ENCODE measurements at places on chromosomes 4 and X. TPM values are rescaled to one million over a fixed set of nuclear protein-coding genes. Genes with fewer than 3 reads are reported as not detected.

GRCh38 chr4:4730249-4730648 lies 129.2 kb upstream of the MSX1 start:
- no peak for DNase-seq

DNA sequence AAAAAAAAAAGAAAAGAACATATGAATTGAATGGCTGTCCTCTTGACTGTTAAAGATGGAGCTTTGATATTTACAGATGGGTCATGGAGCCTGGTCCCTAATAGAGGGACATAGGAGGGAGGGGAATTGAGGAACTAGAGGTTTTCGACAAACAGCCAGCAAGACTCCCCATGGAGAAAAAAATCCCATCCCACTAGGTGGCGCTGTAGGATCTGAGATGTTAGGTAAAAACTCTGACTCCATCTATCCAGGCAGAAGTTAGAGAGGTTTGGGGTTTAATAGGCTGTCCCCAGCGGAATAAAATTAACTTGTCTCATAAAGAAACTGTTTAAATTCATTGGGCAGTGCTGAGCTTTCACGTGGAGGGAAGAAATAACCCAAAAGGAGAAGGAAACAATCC lies 45.9 kb downstream of the HMGB2 start:
- no peak for DNase-seq

- DNase-seq, result no peak
Measured at GRCh38 chr4:93370256-93370655, 458.3 kb upstream of the ATOH1 start.

GRCh38 chrX:37476571-37477170 lies 94.8 kb upstream of the LANCL3 start:
- DNase-seq, result no peak

GDPD2 gene
- total RNA-seq, result not detected

FREM3 gene
- total RNA-seq, result not detected

- no peak for DNase-seq
Measured at GRCh38 chr4:5787311-5787710, 76.3 kb downstream of the EVC start.

- no peak for DNase-seq
Measured at GRCh38 chr4:154720123-154720522, 23.7 kb upstream of the LRAT start.

NEUROG2 gene
- total RNA-seq, result not detected

DNA sequence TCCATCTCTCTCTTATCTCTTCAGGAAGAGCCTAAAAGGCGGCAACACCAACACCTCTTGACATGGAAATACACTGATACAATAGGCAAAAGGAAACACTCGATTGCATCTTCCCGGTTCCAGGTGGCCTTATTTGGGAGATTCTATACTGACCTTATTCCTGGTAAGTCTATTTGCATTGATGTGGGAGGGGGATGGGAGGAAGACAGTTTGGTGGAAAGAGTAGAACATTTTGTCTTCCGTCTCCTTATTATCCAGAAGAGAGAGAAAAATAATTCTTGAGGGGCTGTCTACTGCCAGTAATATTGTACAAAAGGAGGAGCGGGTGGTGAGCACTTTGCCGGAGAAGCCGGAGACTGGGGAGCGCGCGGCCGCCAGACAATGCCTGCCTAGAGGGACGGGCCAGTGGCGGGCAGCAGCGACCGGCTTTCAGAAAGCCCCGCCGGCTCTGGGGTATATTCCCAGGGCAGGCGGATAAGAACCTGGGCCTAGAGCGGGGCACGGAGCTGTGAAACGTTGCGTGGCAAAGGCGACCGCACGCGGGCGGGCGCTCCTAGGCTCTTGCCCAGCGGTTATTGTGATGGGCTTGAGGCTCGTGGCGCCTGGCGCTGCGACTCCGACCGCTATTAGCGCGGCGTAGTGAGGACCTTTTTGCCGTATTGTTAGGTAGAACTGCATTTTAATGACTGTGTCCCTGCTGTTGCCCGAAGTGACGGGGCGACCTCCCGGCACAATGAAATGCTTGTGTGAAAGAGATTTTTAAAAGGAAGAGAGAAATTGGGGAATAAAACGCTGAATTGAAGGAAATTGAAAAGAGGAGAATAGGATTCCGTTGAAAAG lies 518 bp downstream of the PRDM8 start:
- DNase-seq, result no peak

SRP72 gene
- 57.5 TPM for total RNA-seq

DNA sequence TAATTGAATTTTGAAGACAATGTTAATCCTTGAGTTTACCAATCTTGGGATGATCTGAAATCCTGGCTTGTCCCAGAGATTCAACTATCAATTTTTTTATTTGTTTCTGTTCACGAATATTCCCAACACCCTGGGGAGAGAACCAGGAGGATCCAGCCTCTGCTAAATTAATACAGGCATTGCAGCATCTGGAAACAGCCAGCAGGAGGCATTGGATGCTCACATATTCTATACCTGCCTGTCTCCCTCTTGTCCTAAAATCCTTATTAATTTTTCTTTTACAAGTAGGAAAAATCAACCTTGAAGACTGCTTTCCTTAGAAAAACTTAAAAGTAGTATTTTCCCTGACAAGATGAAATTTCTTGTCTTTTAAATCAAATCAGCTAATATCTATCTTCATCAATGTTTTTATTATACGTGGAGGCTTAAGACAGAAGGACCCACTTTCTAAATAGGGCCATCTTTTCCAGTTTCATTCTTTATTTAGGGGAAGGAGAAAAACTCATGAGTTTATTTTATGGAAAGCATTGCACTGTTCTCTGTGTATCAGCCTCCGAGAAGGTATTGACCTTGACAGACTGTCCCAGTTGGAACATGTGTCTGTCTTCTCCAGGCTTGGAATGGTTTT lies 102.4 kb downstream of the CLNK start:
- DNase-seq, result no peak

GRCh38 chr4:86657382-86657781 lies 63.3 kb downstream of the PTPN13 start:
- DNase-seq, result no peak

GRCh38 chr4:183563874-183564273 lies 59.0 kb downstream of the ING2 start:
- DNase-seq, result no peak

DNA sequence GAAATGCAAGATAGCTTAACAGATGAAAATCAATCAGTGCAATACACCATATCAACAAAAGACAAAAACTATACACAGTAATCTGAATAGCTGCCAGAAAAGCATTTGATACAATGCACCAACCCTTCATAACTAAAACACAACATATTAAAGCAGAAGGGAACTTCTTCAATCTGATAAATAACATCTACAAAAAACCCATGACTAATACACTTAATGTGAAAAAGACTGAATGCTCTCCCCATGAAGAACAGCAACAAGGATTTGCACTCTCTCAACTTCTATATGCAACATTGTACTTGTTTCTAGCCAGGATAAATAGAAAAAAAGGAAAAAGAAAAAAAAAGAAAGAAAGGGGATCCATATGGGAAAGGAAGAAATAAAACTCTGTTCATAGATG lies 139.7 kb downstream of the RBM47 start:
- DNase-seq, result no peak

- DNase-seq, result no peak
Measured at GRCh38 chrX:30865015-30865414, 24.0 kb downstream of the TAB3 start.

- DNase-seq, result no peak
Measured at GRCh38 chrX:37854748-37855147, 7.4 kb upstream of the DYNLT3 start.

TCEAL5 gene
- 0.98 TPM for total RNA-seq

DNA sequence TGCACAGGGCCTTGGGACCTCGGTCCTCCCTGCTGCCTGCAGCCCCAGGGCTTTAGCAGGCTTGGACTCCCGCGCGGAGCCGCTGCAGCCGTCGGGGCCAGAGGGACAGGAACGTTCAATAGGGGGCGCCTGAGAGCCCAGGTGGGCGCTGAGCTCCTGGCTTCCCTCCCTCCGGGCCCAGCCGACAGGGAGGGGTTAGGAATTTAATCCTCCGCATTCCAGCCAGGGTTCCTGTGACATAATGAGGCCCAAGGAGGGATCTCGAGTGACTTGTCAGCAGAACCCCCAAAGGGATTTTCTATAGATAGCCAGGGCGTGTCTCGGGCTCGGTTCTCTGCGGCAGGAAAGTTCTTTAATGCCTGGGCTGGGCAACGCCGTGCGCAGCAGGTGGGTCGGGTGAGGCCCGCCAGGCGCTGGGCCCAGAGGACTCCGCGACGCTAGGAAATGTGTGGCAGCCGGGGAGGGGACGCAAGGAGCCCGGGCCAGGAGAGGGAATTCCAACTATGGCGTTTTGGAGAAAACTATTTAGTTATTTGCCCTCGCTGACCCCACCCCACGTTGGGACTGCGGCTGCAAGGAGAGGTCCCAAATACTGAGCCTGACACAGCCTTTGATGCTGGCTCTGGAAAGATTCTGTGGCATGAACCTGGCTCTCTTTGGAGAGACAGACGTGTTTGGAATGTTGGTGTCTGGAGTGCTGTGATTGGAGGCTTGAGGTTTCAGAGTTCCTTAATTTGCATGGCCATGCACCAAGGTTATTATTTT lies 285.2 kb upstream of the GATB start:
- DNase-seq, result no peak

APOO gene
- 8.6 TPM for total RNA-seq

TLR2 gene
- total RNA-seq, result 14.5 TPM

STAP1 gene
- not detected for total RNA-seq

GRCh38 chrX:6203462-6204215 lies 25.0 kb downstream of the NLGN4X start:
- DNase-seq, result no peak

GRCh38 chrX:48492293-48492910 lies 16.4 kb upstream of the PORCN start:
- no peak for DNase-seq

FGF5 gene
- total RNA-seq, result not detected

GRCh38 chr4:37934096-37934495 lies 26.1 kb upstream of the PTTG2 start:
- no peak for DNase-seq

BBS12 gene
- total RNA-seq, result 2.2 TPM

DNA sequence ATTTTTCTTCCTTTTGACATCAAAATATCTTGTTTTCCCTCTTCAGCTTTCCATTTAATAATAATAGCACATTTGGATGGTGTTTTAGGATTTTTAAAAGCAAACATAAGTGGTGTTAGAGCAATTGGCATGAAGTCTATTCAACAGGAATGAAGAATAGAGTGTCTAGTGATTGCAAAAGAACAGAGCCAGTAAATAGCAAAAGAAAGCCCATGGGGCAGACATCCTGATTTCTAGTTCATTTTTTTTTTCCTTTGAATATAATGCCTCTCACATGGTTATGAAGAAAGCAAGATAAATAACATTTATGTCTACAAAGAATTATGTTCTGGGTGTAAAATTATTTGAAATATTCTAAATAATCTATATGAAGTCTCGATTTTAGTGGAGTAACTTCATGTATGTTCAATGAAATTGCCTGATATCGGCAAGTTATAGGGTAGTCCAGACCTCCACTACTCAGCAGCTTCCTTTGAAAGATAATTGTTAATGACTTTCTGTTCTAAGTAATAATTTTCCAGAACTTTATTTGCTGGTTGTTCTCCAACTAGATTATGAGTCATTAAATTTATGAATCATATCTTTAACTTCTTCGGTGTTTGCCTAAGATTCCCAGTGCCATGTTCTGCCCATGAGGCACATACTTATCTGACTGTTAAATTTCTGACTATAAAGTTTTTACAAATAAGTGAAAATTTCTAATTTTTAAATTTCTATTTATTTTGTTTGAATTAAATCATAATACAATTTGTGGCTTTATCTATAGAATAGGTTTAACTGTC lies 587.9 kb downstream of the TLL1 start:
- no peak for DNase-seq

ZNF185 gene
- total RNA-seq, result 98.2 TPM

DNA sequence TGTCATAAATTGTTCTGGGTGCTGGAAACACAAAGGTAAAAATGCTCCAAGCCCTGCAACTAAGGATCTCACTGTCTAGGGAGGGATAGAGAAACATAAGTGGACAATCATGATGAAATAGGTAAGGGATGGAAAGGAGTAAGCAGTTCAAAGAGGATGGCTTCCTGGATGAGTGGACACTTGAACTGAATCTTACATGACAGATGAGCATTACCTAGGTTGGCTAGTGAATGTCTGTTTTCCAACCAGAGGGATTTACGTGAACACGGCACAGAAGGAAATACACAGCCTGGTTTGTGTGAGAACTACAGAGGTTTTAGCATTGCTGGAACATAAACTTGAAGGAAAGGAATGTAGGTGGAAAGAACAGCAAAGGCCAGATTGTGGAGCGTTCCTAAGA lies 150.2 kb upstream of the GALNT7 start:
- DNase-seq, result no peak

DNA sequence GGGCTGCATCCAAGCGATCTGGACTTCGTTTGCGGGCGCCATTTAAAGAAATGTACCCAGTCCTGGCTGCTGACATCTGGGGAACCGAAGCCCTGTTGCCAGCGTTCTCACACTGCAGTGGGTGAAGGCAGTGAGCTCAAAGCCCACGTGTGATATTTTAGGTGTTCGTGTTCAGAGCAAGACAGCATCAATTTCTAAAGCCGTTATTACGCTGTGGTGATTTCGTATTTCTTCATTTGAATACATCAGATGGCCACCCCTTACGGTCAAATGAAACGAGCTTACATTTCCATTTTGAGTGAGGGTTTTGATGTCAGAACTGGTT lies 376 bp upstream of the C4orf36 start:
- no peak for DNase-seq

C1QTNF7 gene
- 12.0 TPM for total RNA-seq

TCEAL7 gene
- 15.7 TPM for total RNA-seq

DNA sequence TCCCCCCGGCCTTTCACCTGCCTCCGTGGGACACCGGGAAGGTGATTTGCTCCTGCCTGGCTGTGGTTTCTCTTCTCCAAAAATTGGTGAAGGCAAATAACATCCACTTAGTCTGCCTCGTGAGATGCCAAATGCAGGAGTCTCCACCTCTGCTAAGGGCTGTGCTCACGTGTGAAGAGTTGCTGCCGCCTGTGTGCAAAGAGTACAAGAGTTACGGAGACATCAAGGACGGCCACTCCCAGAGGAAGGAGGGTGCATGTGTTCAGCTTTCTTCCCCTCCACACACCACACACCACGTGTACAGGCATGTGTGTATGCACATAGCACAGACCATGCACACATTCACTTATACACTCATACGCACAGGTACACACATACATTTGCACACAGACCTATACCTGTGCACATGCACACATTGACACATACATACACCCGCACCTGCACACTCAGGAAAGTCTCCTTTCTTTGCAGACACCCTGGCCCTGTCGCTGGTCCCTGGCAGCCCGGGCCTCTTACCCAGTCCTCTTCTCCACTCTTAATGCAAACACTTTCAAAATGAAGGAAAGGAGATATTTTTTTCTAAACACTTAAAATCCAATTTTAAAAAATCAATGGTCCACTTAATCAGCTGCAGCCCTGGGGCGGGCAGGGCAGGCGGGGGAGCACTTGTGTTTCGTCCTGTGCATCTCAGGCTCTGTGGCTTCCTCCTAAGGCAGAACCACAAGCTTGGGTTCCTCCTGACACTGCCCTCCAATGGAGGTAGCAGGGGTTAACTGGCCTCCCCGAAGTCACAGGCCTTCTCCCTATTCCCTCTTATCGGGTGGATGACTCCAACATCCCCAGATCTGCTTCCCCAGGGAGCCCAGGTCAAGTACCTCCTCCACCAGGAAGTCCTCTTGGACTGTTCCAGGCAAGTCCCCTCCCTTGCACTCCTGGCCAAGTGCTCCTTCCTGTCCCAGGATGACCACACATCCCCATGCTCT lies 103.0 kb downstream of the CPZ start:
- no peak for DNase-seq

GRCh38 chr4:20666012-20666860 lies 34.0 kb upstream of the PACRGL start:
- DNase-seq, result no peak

PPEF1 gene
- total RNA-seq, result not detected
